Frontal cortex (tissue), 4 donors: ENCODE measurements at places on chromosomes 13 and 19. TPM values are rescaled to one million over a fixed set of nuclear protein-coding genes. Genes with fewer than 3 reads are reported as not detected.

MISP gene
- 0.41 TPM for total RNA-seq

GTF3A gene
- total RNA-seq: 94.6 TPM

TGFBR3L gene
- total RNA-seq: not detected

NANOS3 gene
- 3.7 TPM for total RNA-seq

KLK13 gene
- total RNA-seq: not detected

FGF9 gene
- 12.2 TPM for total RNA-seq

TSHZ3 gene
- total RNA-seq: 22.8 TPM

GJB6 gene
- 12.6 TPM for total RNA-seq

FCHO1 gene
- total RNA-seq: 26.1 TPM

GIPC3 gene
- total RNA-seq: under 0.01 TPM

STXBP2 gene
- 2.4 TPM for total RNA-seq

NLRP11 gene
- not detected for total RNA-seq

CBARP gene
- total RNA-seq: 5.3 TPM

PRR12 gene
- total RNA-seq: 5.7 TPM

CDX2 gene
- total RNA-seq: not detected

DIRAS1 gene
- total RNA-seq: 20.8 TPM

C5AR2 gene
- under 0.01 TPM for total RNA-seq

CFAP97D2 gene
- not detected for total RNA-seq

WDR88 gene
- not detected for total RNA-seq

SH2D3A gene
- total RNA-seq: 0.82 TPM

RUBCNL gene
- 3.3 TPM for total RNA-seq

LILRA1 gene
- not detected for total RNA-seq

MBD3 gene
- total RNA-seq: 50.1 TPM

APC2 gene
- 116 TPM for total RNA-seq

SPART gene
- total RNA-seq: 16.7 TPM

CERS1 gene
- total RNA-seq: 21.2 TPM

SLC44A2 gene
- total RNA-seq: 18.8 TPM

OR10H1 gene
- not detected for total RNA-seq

GPR12 gene
- total RNA-seq: 39.5 TPM

ZNF543 gene
- 34.2 TPM for total RNA-seq

SLC1A6 gene
- 54.6 TPM for total RNA-seq

CD22 gene
- not detected for total RNA-seq
